CD4-positive, alpha-beta T cell treated with Interleukin-4 for 4 hours (primary cell): ENCODE measurements at places on chromosomes 1 and 21.

- no peak for DNase-seq
Measured at GRCh38 chr1:184878002-184878401, 96.3 kb downstream of the NIBAN1 start.

- no peak for DNase-seq
Measured at GRCh38 chr1:15146971-15147376, 6.6 kb upstream of the TMEM51 start.

- DNase-seq: no peak
Measured at GRCh38 chr1:185343306-185343705, 26.3 kb upstream of the IVNS1ABP start.

DNA sequence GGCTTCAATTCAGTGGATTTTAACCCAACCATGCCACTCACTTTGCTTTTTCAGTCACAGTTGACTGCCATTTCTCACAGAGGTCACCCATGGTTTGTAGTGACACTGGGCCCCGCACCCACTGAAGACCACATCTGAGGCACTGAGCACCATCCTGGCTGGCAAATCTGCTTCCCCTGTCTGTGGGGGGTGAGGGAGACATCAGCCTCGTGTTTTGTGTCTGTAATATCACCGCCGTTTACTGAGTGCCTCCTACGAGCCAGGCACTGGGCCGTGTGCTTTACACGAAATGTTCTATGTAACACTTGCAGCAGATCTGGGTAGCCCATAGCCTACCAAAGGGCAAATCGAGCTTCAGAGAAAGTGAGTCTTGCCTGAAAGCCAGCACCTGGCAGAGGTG lies 161.8 kb downstream of the PGBD5 start:
- DNase-seq: no peak

GRCh38 chr1:218250492-218250891 lies 34.6 kb upstream of the RRP15 start:
- no peak for DNase-seq

- DNase-seq: no peak
Measured at GRCh38 chr1:162230517-162230916, 146.1 kb downstream of the SPATA46 start.

- no peak for DNase-seq
Measured at GRCh38 chr21:9763807-9764206, 757.6 kb upstream of the TPTE start.

GRCh38 chr1:37764414-37764825 lies 500 bp downstream of the EPHA10 start:
- DNase-seq: no peak
